ENCODE measurements at places on chromosomes 12 and 14. TPM values are rescaled to one million over a fixed set of nuclear protein-coding genes. Genes with fewer than 3 reads are reported as not detected.

The IFNG-AS1 gene
- total RNA-seq, result not detected

The FLRT2 gene
- 7.8 TPM for total RNA-seq

The LRFN5 gene
- 13.3 TPM for total RNA-seq

- H3K27me3 ChIP-seq, result peaks cover 3% of the 10 kb centered on the region
- H3K4me3 ChIP-seq, result peak overlapping the region; percentile 96
- peak overlapping the region; percentile 93 for H3K27ac ChIP-seq
- peaks cover 3% of the 10 kb centered on the region for H3K36me3 ChIP-seq
- H3K4me1 ChIP-seq, result peaks cover 26% of the 10 kb centered on the region
- DNase-seq, result peak; percentile 34
Measured at GRCh38 chr12:24902511-24903328, 46.2 kb downstream of the BCAT1 start.

DNA sequence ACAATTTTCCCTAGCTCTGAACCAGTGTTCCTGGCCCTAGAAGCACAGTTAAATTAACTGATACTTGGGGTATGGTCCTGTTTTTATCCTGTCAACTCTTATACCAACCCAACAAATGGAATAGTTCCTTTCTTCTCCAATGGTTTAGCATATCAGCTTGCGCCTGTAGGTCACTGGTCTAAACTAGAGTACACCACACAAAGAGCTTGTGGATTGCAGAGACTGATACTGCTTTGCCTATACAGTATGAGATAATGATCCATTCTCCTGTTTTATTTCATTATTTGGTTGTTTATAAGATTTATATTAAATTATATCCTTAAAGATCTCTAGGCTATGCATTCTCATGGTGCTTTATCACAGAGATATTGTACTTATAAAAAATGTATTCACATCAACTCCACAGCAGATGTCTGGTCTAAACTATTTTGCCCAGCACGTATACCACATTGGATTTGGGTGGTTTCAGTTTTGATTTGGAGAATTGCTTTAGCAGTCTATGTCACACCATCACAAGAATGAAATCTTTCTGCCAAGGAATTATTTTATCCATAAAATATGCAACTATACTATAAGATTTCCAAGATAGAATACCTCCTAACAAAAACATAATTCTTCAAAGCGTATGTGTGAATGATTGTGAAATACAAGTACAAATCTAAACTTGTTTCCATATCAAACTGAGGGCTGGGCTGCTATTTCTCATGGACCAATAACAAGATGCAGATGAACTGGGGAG lies 142.1 kb downstream of the SLC16A7 start:
- H3K27ac ChIP-seq, result no peak overlapping the region
- H3K4me1 ChIP-seq, result peaks cover 3% of the 10 kb centered on the region
- no peaks in the 10 kb centered on the region for H3K36me3 ChIP-seq
- no peaks in the 10 kb centered on the region for H3K27me3 ChIP-seq
- DNase-seq, result no peak

DNA sequence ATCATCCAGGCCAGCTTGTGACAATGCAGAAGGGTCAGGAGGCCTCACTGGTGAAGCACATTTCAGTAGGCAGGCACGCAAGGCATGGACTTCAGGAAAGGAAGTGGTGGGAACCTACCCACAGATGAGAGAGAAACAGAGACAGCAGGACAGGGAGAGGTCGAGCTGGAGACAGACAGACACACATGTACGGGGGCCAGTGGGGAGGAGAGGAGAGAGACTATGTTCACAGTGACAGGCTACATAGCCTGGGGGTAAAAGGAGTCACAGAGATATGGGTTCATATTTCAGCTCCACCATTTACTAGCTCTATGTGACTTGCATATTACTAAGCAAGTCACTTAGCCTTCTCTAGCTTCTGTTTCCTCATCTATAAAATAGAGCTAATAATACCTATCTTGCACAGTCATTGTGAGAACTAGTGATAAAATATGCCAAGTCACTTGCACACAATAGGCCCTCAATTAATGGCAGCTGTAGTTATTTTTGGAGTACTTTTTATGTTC lies 91.1 kb upstream of the FUT8 start:
- H3K27me3 ChIP-seq, result no peaks in the 10 kb centered on the region
- no peaks in the 10 kb centered on the region for H3K36me3 ChIP-seq

The SNX6 gene
- total RNA-seq, result 82.4 TPM

Measured in endothelial cell (in vitro differentiated cells).